ENCODE measurements at places on chromosomes 2 and 18. TPM values are rescaled to one million over a fixed set of nuclear protein-coding genes. Genes with fewer than 3 reads are reported as not detected.

DNA sequence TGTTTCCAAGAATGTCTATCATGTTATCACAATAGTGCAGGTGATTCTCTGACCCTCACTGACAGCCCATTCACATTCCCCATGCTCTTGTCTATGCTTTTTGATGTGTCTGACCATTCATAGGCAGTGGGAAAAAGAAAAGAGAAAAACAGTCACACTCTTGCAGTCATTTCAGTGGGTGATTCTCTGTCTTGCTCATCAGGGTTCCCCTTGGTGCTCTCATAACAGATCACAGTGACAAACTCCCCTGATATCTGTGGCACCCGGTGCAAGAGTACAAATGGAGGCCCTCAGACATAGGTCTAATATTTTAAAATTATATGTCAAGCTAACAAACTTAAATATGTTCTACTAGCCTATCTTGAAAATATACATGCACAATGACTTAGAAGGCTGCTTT, 72.7 kb upstream of the PPP1CB start:
- DNase-seq, result no peak

- DNase-seq, result no peak
These were observed 167.2 kb downstream of the NUP35 start for GRCh38 chr2:183291436-183291835.

DNA sequence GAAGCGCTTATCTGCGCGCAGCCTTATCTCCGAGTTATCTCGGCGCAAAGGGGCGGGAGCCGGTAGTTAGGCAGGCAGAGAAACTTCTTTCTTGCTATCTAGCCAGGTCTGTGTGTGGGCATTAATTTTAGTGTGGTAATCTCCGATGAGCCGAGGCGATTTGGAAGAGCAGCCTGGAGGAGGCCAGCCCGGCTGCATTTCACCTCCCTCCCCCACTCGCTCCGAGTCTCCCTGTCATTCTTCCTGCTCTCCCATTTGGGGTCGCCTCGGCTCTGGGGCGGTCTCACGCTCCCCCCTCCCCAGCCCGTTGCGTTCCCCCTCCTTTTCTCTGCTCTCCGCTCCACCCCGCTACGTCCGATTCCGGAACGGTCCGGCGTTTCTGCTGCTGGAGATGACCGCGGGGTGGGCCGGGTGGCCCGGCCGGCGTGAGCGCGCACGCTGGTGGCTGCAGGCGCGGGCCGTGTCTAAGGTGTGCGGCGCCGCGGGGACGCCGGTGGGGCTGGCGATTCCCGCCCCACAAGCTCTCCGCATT, 566 bp downstream of the GATA6 start:
- DNase-seq, result no peak

- DNase-seq, result no peak
These were observed 221.9 kb upstream of the SETBP1 start for GRCh38 chr18:44458777-44459176.

- no peak for DNase-seq
These were observed 19.6 kb upstream of the CABLES1 start for GRCh38 chr18:23115683-23116096.

- DNase-seq, result no peak
These were observed 49.2 kb upstream of the TGIF1 start for GRCh38 chr18:3400567-3401296.

- DNase-seq, result no peak
These were observed 12.1 kb downstream of the PSD4 start for GRCh38 chr2:113185664-113186432.

DNA sequence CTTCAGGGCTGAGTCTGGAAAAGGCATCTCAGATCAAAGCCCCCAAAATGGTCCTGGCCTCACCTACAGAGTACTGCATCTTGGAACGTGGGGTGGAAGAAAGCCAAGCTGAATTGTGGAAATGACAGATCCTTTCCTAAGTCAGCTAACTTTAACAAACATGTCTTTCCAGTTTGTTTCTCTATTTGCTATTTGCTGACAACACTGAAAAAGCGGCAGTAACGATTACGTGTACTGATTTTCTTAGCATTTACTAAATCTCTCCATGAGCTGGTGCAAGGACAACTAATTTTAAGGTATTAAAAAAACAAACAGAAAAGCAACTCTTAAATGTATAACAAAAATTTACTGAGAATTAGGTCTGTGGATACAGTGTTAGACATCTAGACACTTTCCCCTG, 1.1 kb downstream of the HIBCH start:
- no peak for DNase-seq

GRCh38 chr2:19748073-19748375, 153.8 kb downstream of the TTC32 start:
- no peak for DNase-seq

The APLF gene
- 16.9 TPM for total RNA-seq

The AGXT gene
- not detected for total RNA-seq

The SCYGR4 gene
- not detected for total RNA-seq

The LCT gene
- total RNA-seq, result 0.03 TPM

The UGT1A4 gene
- not detected for total RNA-seq

The SLC5A7 gene
- 0.04 TPM for total RNA-seq

The FARP2 gene
- total RNA-seq, result 28.6 TPM

The RESP18 gene
- not detected for total RNA-seq

The EGR4 gene
- not detected for total RNA-seq

The TGIF1 gene
- 261 TPM for total RNA-seq
